ENCODE measurements at places on chromosomes 3 and 15. TPM values are rescaled to one million over a fixed set of nuclear protein-coding genes. Genes with fewer than 3 reads are reported as not detected.

- H3K4me1 ChIP-seq = peaks cover 9% of the 10 kb centered on the region
- H3K27ac ChIP-seq = no peak overlapping the region
- H3K4me3 ChIP-seq = no peak overlapping the region
- H3K36me3 ChIP-seq = no peaks in the 10 kb centered on the region
- H3K27me3 ChIP-seq = no peaks in the 10 kb centered on the region
- DNase-seq = no peak
These were observed 22.7 kb downstream of the ATP6V1A start for GRCh38 chr3:113769551-113769950.

DNA sequence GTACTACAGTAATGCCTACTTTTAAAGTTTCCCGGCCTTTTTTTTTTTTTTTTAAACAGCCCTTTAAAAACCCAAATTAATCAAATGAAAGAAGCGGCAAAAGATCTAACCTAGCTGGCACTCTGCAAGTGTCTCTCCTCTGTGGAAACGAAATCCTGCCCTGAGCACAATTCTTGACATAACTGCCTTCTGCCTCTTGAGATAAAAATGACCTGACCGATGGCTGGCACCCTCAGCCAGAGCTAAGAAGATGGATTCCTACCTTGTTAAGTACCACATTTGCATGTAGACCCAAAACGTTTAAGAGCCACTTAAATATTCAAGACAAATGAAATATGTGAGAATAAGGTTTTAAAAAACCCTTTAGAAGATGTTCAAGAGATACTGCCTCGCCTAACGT is 16.6 kb upstream of the SLC12A8 start:
- peaks cover 21% of the 10 kb centered on the region for H3K4me1 ChIP-seq
- no peak overlapping the region for H3K4me3 ChIP-seq
- H3K27me3 ChIP-seq = no peaks in the 10 kb centered on the region
- no peak overlapping the region for H3K27ac ChIP-seq

DNA sequence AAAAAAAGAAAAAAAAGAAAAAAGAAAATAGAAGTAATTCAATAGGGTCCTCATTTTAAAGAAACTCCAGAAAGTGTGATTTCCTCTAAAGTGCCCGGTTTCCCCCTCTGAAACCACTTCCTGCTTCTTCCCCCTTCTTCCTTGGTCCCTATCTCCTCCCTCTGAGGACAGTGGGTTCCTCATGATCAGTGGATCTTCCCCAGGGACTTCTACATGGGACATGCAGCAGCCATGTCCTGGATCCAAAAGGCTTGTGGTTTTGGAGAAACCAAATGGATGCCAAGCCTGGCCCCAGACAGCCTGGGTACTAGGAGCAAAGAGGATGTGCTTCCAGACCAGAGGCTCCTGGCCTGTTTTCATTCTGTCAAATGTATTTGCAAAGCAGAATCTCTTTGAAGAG is 26.6 kb upstream of the SMAD6 start:
- no peaks in the 10 kb centered on the region for H3K36me3 ChIP-seq
- no peaks in the 10 kb centered on the region for H3K27me3 ChIP-seq
- H3K27ac ChIP-seq = no peak overlapping the region

GRCh38 chr3:30140356-30141075 is 465.9 kb upstream of the TGFBR2 start:
- H3K4me1 ChIP-seq = no peaks in the 10 kb centered on the region
- no peaks in the 10 kb centered on the region for H3K27me3 ChIP-seq
- H3K27ac ChIP-seq = no peak overlapping the region
- DNase-seq = no peak

DNA sequence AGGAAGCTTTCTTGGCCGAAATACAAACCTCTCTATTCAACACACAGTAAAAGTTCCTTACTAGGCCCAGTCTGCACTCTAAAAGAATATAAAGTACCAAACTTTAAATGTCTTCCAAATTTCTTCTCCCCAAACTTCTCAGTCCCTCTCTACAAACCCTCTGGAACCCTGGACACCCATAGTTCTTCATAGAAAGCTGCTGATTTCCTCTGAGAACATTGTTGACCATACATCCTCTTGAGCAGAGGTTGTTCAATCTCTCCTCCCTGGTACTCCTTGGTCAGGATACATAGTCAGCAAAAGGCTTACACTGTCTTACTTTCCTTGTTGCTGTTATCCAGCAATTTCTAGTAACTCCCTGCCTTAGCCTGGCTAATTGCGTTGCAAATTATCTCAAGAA is 3.1 kb upstream of the ACAP2 start:
- H3K27ac ChIP-seq = no peak overlapping the region
- peaks cover 29% of the 10 kb centered on the region for H3K36me3 ChIP-seq
- H3K4me3 ChIP-seq = no peak overlapping the region
- H3K4me1 ChIP-seq = peaks cover 18% of the 10 kb centered on the region

DNA sequence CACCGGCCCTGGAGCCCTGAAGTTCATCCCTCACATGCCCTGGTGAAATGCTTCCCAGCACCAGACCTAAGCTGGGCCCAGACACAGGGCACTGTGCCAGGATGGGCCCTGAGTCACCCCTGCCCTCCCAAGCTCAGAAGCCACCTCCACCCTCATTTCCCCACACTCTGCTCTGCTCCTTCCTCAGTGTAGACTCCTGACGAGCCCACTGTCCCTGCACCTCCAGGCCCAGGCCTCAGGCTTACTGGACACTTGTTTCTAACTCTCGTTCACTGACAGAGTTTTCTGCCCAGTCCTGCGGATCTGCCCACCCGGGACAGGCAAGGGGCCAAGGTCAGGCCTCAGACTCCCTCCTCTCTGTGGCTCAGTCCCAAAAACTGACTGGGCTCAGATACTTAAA is 112.6 kb upstream of the RNF7 start:
- no peak overlapping the region for H3K4me3 ChIP-seq
- H3K36me3 ChIP-seq = no peaks in the 10 kb centered on the region
- H3K27ac ChIP-seq = no peak overlapping the region
- H3K4me1 ChIP-seq = no peaks in the 10 kb centered on the region
- no peak for DNase-seq

DNA sequence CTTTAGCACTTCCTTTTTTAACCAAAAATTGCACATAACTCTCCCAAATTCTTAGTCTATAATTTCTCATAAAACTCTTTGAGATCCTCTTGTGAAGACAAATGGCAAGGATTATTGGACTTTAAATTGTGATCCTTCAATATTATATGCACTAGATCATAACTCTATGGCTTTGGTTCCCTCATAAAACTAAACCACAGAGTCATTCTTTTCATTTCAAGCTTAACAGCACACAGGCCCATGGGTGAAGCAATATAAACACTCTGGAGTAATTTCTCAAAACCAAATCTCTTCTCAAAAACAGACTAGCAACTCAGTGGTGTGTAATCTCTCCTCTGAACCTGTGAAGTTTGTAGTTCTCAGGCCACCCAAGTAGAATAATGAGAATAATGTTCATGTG is 171.0 kb upstream of the NECTIN3 start:
- no peak overlapping the region for H3K4me3 ChIP-seq
- no peak for DNase-seq
- no peaks in the 10 kb centered on the region for H3K36me3 ChIP-seq
- H3K27me3 ChIP-seq = no peaks in the 10 kb centered on the region

DNA sequence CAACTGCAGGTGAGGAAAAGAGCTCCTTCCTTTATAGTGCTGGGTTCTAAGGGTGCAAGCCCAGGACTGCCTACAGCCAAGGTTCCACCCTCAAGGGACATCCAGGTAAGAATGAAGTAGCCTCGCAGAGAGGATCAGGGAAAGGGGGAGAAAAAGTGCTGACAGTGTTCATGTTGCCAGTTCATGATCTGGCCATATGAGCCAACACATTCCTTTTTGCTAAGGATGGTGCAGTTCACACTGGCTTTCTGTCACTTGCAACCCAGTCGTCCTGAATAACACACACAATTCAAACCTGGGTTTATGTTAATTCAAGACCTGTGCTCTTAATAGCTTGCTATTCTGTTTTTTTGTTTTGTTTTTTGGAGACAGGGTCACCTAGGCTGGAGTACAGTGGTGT is 9.0 kb downstream of the CLN6 start:
- H3K36me3 ChIP-seq = peaks cover 5% of the 10 kb centered on the region
- no peak overlapping the region for H3K27ac ChIP-seq
- H3K4me3 ChIP-seq = no peak overlapping the region

GRCh38 chr3:56886314-56886713 is 84.6 kb upstream of the ARHGEF3 start:
- no peaks in the 10 kb centered on the region for H3K36me3 ChIP-seq
- DNase-seq = no peak
- H3K27ac ChIP-seq = no peak overlapping the region
- H3K4me1 ChIP-seq = no peaks in the 10 kb centered on the region
- H3K27me3 ChIP-seq = no peaks in the 10 kb centered on the region

- H3K4me3 ChIP-seq = no peak overlapping the region
- no peaks in the 10 kb centered on the region for H3K4me1 ChIP-seq
- no peaks in the 10 kb centered on the region for H3K27me3 ChIP-seq
- no peaks in the 10 kb centered on the region for H3K36me3 ChIP-seq
- H3K27ac ChIP-seq = no peak overlapping the region
These were observed 1133.5 kb downstream of the ROBO1 start for GRCh38 chr3:78634316-78634715.

- no peak overlapping the region for H3K4me3 ChIP-seq
- H3K4me1 ChIP-seq = peaks cover 9% of the 10 kb centered on the region
- no peaks in the 10 kb centered on the region for H3K27me3 ChIP-seq
- DNase-seq = no peak
These were observed 8.4 kb upstream of the NMB start for GRCh38 chr15:84666373-84666772.

GRCh38 chr15:86002444-86002843 is 77.2 kb upstream of the AGBL1 start:
- no peaks in the 10 kb centered on the region for H3K36me3 ChIP-seq
- no peak for DNase-seq
- H3K27ac ChIP-seq = no peak overlapping the region
- H3K27me3 ChIP-seq = peaks cover 72% of the 10 kb centered on the region
- no peak overlapping the region for H3K4me3 ChIP-seq

- no peak overlapping the region for H3K4me3 ChIP-seq
- peaks cover 9% of the 10 kb centered on the region for H3K4me1 ChIP-seq
- no peak overlapping the region for H3K27ac ChIP-seq
- no peaks in the 10 kb centered on the region for H3K27me3 ChIP-seq
- H3K36me3 ChIP-seq = no peaks in the 10 kb centered on the region
- no peak for DNase-seq
These were observed 482.5 kb upstream of the TBL1XR1 start for GRCh38 chr3:177679568-177680471.

DNA sequence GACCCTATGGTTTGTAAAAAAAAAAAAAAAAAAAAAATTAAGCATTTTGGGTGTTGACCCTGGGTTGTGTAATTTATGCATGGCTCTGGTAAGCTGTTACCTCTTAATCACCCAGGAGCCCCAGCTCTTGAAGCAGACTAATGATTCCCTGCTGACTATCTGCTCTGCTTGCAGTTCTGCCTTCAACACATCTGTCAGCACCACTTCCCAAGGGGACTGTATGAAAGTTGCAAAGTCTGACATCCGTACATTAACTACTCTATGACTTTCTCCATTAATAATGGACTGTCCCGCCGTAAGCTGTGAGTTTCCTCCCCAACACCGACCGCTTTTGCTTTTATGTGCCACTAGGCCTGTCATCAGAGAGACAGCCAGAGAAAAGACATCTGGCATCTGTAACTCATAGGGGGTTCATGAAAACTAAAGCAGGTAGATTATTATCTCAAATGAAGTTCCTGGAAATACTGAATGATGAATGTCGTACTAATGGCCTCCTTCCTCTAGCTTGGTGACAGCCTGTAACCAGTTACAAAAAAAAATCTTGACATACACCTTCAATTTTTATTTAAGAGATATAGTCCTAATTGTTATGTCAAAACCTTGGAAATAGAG is 271.5 kb downstream of the IL5RA start:
- no peak overlapping the region for H3K27ac ChIP-seq
- H3K4me1 ChIP-seq = no peaks in the 10 kb centered on the region
- DNase-seq = no peak
- H3K4me3 ChIP-seq = no peak overlapping the region

DNA sequence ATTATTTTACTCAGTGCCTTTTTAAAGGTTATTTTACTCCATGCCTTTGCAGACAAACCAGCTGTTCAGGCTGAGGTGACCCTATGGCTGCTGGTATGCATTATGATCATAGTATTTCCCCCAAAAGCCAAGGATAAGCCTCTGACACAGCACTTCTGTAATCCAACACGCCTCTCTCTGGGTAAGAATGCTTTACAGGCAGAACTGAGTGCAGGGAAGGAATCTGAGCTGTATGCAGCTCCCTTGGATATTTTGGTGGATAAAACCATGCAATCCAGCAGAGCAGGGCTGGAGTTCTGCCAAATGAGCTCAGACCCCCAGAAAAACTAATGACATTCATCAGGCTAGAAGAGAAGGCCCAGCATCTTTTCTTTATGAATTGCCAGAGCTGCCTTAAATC is 11.7 kb upstream of the MAP1A start:
- H3K4me1 ChIP-seq = no peaks in the 10 kb centered on the region
- H3K4me3 ChIP-seq = no peak overlapping the region
- H3K36me3 ChIP-seq = peaks cover 7% of the 10 kb centered on the region
- no peak overlapping the region for H3K27ac ChIP-seq
- H3K27me3 ChIP-seq = no peaks in the 10 kb centered on the region

DNA sequence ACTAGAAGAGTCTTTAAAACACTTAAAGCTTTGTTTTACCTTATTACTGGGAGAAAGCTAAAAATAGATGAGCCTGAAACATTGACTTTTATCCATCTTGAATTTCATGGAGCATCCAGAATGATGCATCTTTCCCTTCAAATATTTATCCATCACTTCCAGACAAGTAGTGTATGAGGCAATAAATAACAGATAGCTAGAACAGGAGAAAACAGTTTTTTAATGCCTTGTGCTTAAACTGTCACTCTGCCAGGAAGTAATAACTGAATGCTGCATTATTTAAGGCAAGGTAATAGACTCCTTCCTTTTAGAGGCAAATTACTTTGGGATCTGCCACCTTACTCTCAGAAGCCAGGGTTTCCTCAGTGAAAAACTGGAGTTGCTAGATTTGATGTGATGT is 225.8 kb upstream of the NAALADL2 start:
- no peaks in the 10 kb centered on the region for H3K27me3 ChIP-seq
- H3K4me1 ChIP-seq = no peaks in the 10 kb centered on the region
- no peak overlapping the region for H3K4me3 ChIP-seq
- no peak overlapping the region for H3K27ac ChIP-seq

GRCh38 chr3:23276913-23277658 is 74.0 kb downstream of the UBE2E2 start:
- H3K27me3 ChIP-seq = no peaks in the 10 kb centered on the region
- no peak overlapping the region for H3K4me3 ChIP-seq
- no peaks in the 10 kb centered on the region for H3K36me3 ChIP-seq
- H3K27ac ChIP-seq = no peak overlapping the region
- no peak for DNase-seq

GRCh38 chr15:33098094-33099058 is 96.1 kb downstream of the FMN1 start:
- no peak overlapping the region for H3K4me3 ChIP-seq
- no peaks in the 10 kb centered on the region for H3K4me1 ChIP-seq
- no peak overlapping the region for H3K27ac ChIP-seq
- H3K36me3 ChIP-seq = no peaks in the 10 kb centered on the region
- no peak for DNase-seq

GRCh38 chr15:95872366-95872771 is 458.1 kb upstream of the NR2F2 start:
- H3K4me3 ChIP-seq = no peak overlapping the region
- H3K4me1 ChIP-seq = no peaks in the 10 kb centered on the region
- H3K27ac ChIP-seq = no peak overlapping the region
- no peaks in the 10 kb centered on the region for H3K36me3 ChIP-seq

Gene SCAANT1
- not detected for total RNA-seq

Gene C3orf52
- 28.2 TPM for total RNA-seq

Gene CD86
- 0.24 TPM for total RNA-seq

Gene RETNLB
- not detected for total RNA-seq

Gene GRAMD2A
- 0.95 TPM for total RNA-seq

Gene PLS1
- total RNA-seq = 165 TPM

Gene PPM1L
- 18.4 TPM for total RNA-seq

Gene HRH1
- total RNA-seq = 9.1 TPM

Gene RNU6-1
- total RNA-seq = not detected

Gene RASL12
- 0.12 TPM for total RNA-seq

Gene CLRN1
- not detected for total RNA-seq

Gene RAD51
- total RNA-seq = 12.8 TPM

Gene AADACL2
- not detected for total RNA-seq

Gene STAC
- 12.0 TPM for total RNA-seq
